ENCODE measurements at places on chromosomes 1 and 21. TPM values are rescaled to one million over a fixed set of nuclear protein-coding genes. Genes with fewer than 3 reads are reported as not detected.

- H3K36me3 ChIP-seq = no peaks in the 10 kb centered on the region
- no peaks in the 10 kb centered on the region for H3K27me3 ChIP-seq
- no peak overlapping the region for H3K27ac ChIP-seq
- no peak overlapping the region for H3K4me3 ChIP-seq
These were observed 25.6 kb upstream of the FAM89A start for GRCh38 chr1:231065510-231066241.

Gene SPATA45
- total RNA-seq = not detected

Gene ENAH
- total RNA-seq = 344 TPM

Gene SLC9C2
- not detected for total RNA-seq

Gene NR5A2
- not detected for total RNA-seq

- H3K27ac ChIP-seq = no peak overlapping the region
- peaks cover 23% of the 10 kb centered on the region for H3K27me3 ChIP-seq
- H3K36me3 ChIP-seq = no peaks in the 10 kb centered on the region
These were observed 87.1 kb upstream of the COL6A1 start for GRCh38 chr21:45894450-45894825.

Gene KRTAP24-1
- total RNA-seq = not detected

Gene LINGO4
- not detected for total RNA-seq

Gene ADAMTS1
- total RNA-seq = 243 TPM

GRCh38 chr1:235864931-235865525 is 1.7 kb downstream of the LYST start:
- peaks cover 23% of the 10 kb centered on the region for H3K4me1 ChIP-seq
- H3K27ac ChIP-seq = no peak overlapping the region
- H3K36me3 ChIP-seq = no peaks in the 10 kb centered on the region

GRCh38 chr1:227945891-227946623 is 1.7 kb downstream of the WNT9A start:
- peak; percentile 98 for DNase-seq
- no peaks in the 10 kb centered on the region for H3K36me3 ChIP-seq
- peaks cover 7% of the 10 kb centered on the region for H3K4me1 ChIP-seq
- no peak overlapping the region for H3K27ac ChIP-seq
- H3K4me3 ChIP-seq = no peak overlapping the region
- H3K27me3 ChIP-seq = peaks cover 19% of the 10 kb centered on the region

All from osteoblast (primary cell).